ENCODE measurements at places on chromosomes 5 and 9. TPM values are rescaled to one million over a fixed set of nuclear protein-coding genes. Genes with fewer than 3 reads are reported as not detected.

ZFP2 gene
- total RNA-seq: 6.8 TPM

MSX2 gene
- total RNA-seq: 37.7 TPM

SLC35A4 gene
- total RNA-seq: 84.3 TPM

CBY3 gene
- total RNA-seq: 12.8 TPM

LECT2 gene
- 6.6 TPM for total RNA-seq

IFNB1 gene
- not detected for total RNA-seq

NUDT2 gene
- total RNA-seq: 16.7 TPM

IRX1 gene
- total RNA-seq: 0.47 TPM

DMGDH gene
- 18.0 TPM for total RNA-seq

OSMR gene
- 13.5 TPM for total RNA-seq

FGF18 gene
- total RNA-seq: 0.79 TPM

Data from testis (tissue), 5 donors.